ENCODE measurements at places on chromosomes 3 and 15. TPM values are rescaled to one million over a fixed set of nuclear protein-coding genes. Genes with fewer than 3 reads are reported as not detected.
A peak's percentile ranks its signal among the peaks of the same experiment; 100 is the strongest.

The UCN2 gene
- not detected for total RNA-seq

DNA sequence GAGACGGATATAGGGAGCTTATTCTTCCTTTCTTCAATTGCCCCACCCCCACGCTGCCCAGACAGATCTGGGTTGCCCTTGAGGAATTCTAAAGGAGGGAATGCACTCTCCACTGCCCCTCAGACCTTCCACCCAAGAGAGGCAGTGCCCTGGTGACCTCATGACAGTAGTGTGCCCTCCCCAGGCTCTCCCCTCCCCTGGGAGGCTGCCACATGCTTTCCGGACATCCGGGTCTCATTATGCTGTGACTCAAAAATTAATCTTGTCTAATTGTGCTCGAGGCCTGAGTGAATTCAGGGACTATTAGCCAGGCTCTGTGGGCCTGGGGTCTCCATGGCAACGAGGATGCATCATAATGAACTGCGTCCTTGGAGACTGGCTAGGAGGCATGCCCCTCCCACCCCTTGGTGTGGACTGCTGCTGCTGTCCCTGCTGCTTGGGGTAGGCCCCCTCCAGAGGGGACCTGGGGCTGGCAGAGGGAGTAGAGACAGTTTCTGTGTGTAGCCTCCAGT lies 20.8 kb downstream of the CORO2B start:
- DNase-seq, result no peak

The CPEB1 gene
- total RNA-seq, result 2.4 TPM

The ST3GAL6 gene
- 2.7 TPM for total RNA-seq

DNA sequence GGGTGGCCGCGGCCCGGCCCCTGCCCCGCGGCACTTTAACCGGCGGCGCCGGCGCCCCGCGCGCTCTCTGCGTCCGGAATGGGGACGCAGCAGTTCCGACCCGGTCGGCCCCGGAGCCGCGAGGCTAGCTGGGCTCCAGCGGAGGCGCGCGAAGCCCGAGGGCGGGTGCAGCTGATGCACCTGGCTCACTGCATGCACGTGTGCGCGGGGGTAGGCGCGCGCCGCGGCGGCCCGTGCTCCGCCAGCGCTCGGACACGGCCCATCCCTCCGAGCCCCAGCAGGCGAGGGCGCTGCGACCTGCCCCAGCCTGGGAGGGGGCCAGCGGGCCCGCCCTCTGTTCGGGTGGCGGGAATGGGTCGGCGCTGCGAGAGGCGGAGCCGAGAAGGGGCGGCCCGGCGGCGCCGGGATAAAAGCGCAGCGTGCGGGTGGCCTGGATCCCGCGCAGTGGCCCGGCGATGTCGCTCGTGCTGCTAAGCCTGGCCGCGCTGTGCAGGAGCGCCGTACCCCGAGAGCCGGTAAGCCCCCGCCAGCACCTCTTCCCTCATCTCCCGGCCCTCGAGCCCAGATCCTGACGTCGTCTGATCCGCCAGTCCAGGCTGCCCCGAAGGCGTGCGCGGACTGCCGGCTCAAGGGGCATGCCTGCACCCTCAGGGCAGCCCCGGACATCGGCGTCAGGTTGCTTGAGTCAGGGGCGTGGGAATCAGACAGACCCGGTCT lies at the start of the genes CHDH and IL17RB:
CHDH (minus strand) TSS at position 286 of the 717 bp plus-strand sequence. CDS start 22,411 bp downstream, outside the sequence.
IL17RB (plus strand) TSS at position 435 of the 717 bp plus-strand sequence; CDS start at position 456, 21 bp downstream.
- peak; percentile 73 for DNase-seq

- no peak for DNase-seq
These were observed 41.2 kb downstream of the TRAT1 start for GRCh38 chr3:108863799-108864135.

- no peak for DNase-seq
These were observed 26.2 kb upstream of the HACD2 start for GRCh38 chr3:123611082-123611481.

DNA sequence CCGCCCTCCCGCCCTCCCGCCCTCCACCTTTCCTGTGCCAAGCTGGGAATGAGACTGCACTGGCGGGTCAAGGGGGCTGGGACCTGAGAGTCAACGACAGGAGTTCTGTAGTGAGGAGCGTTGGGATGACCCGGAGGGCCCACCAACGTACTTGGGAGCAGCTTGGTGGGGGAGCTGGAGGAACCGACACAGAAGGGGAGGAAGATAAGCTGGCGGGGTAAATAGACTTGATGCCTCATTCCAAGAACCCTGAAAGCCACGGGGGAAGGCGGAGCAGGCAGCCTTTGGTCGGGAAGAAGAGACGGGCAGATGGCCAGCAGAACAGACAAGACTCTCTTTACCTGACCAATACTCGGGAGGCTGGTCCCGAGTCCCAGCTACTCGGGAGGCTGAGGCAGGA lies 277 bp downstream of the FMN1 start:
- DNase-seq, result no peak

DNA sequence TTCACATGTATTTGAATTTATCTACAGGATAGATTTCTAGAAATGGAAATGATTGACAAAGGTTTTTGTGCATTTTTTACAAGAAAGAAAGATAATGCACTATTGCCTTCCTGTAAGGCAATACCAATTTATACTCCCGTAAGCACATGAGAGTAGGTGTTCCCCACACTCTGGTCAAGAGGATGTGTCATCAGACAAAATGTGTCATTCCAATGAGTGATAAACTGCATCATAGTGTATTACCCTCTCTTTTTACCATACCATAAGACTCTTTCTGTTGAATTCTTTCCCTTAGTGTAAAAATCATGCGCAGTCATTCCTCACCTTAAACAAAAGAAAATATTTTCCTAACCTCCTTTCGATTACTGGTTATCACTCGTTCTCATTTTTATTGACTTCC lies 251.0 kb downstream of the ROBO1 start:
- DNase-seq, result no peak

DNA sequence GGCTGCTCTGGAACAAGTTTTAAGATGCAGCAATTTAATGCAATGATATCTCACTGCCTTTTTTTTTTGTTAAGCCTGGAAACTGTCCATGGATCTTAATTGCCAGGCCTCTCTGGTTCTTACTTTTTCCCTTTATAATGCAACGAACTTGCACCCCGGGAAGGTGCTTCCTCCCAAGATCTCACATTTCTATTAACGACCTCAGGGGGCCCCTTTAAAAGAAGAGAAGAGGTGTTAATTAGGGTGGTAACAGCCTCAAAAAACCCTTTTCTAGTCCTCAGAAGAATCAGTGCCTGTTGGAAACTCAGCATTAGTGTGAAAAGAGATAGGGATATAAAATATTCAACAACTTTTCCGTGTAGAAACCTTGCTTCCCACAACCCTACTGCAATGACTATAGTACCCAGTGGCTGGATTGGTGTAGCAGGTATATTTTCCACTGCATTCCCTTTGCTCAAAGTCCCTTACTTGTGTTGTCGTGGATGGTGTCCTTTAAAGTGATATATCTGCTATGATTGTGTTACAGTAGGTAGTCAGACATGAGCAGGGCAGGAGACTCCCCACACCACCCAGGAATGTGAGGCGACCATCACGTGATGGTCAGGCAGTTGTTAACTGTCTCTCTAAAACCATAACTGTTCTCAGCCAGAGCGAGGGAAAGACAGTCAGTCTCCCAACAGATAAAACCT lies 121.8 kb downstream of the CTNNB1 start:
- DNase-seq, result no peak

The MYEF2 gene
- 13.6 TPM for total RNA-seq

The CTXND1 gene
- 0.11 TPM for total RNA-seq

DNA sequence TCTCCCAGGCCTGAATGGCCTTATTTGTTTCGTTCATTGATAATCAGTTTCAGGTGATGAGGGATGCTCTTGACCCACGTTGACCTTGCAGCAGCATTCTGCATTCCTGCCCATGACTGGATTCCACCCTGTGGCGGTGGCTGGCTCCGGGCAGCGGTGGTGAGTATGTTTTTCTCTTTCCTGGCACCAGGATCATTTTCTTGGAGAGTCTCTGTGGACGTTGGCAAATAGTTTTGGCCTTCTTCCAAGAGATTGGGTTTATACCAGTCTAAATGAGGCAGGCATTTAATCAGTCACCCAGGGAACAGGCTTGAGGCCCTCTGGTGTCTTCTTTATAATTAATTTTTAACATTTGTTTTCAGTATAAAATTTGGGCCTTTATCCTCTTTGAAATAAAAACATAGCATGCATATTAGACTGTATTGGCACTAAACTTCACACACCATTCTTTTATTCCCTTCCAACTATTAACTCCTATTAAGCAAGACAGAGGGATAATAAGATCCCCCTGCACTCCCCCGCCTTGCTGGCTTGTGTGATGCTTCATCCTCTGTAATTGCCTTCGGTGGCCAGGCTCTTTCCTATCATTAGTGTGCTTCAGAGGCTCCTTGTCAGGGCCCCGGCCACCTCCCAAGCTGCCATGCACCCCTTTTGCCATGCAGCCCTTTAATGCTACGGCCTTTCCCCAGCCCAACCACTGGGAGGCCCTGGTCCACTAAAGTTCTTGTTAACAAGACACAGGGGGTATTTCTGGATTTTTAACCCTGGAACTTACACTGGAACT lies 176.2 kb upstream of the TOPAZ1 start:
- no peak for DNase-seq

DNA sequence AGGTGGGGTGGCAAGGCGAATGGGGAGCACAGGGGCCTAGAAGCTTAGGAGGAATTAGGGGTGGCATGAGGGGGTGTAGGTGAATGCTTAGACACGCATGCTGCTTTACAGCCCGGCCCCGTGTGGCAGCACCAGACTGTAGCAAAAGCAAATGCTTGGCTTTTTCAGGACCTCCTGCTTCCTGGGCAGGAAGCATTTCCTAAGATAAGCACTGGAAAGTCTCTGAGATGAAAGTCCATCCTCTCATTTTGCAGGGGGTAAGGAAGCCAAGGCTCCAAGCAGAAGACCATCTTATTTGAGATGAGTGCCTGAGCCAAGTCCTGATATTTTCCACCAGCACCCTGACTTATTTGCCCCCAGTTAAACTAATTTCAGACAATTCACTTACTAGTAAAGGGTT lies 12.9 kb downstream of the SSUH2 start:
- no peak for DNase-seq

- no peak for DNase-seq
These were observed 14.0 kb upstream of the SPINK8 start for GRCh38 chr3:48347500-48347899.

DNA sequence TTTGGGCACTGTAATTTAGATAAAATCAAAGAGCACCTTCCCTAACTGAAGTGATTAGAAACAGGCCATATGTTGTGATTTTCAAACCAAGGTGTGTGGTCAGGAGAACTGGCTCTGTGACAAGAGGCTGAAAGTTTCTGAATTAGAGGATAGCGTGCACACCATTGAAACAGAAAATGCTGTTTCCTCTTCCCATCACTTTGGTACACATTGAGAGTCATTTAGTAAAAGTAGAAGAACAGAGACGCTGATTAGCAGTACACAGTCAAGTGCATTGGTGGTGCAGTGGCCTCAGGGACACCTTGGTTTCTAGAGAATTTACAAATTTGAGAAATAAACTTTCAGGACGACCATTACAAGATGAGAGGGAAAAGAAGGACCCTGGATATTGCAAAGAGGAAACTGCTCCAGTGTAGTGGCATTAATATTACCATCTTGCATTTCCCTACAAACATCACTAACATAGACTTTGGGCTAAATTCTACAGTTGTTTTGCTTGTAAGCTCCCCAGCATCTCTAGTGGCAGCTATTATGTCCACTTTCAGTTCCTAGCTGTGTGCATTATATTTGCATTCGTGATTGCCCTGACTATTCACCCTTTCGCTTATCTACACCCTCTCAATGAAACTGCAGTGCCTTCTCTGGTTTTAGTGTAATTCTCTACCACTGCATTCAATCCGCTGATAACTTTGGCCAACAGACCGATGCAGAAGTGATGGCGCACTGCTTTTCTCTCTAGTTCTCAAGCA lies 728.1 kb upstream of the GRM7 start:
- DNase-seq, result no peak

- DNase-seq, result no peak
These were observed 39.5 kb downstream of the BTLA start for GRCh38 chr3:112459750-112460149.

The STRIT1 gene
- total RNA-seq, result not detected

The LIPC gene
- total RNA-seq, result not detected

The MME gene
- total RNA-seq, result 1.5 TPM

DNA sequence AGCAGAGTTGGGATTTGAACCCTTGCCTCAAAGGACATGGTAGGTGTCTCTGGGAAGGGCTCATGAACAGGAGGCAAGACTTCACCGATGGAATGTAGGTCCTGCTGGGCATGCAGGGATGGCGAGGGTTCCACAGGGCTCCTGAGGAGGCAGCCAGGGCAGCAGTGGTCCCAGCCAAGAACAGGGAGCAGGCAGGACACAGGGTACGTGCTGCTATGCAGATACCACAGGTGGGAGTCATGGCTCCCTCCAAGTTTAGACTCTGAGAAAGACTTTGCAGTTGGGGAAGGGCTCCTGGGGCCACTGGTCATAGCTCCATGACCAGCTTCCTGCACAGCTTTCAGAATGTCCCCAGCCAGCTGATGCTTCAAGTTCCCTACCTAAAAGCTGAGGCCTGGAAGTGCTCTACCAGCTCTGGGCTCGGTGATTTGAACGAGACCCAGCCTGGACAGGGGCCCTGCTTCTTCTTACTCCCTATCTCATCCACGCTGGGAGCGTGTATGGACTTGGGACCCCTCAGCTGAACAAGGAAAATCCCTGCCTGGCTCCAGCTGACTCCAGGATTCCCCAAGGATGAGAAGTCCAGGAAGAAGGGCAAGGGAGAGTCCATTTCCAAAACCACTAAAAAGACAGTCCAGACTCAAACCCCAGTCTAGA lies 747 bp downstream of the MYL3 start:
- DNase-seq, result no peak

GRCh38 chr15:40430271-40430805 lies 10.4 kb upstream of the BAHD1 start:
- no peak for DNase-seq

The GABRR3 gene
- total RNA-seq, result not detected

- DNase-seq, result no peak
These were observed 7.9 kb downstream of the FSIP1 start for GRCh38 chr15:39774688-39775267.

The CFAP20DC gene
- total RNA-seq, result not detected

The LRRC31 gene
- not detected for total RNA-seq

GRCh38 chr15:100311154-100311625 lies 30.6 kb downstream of the ADAMTS17 start:
- DNase-seq, result no peak

The GOLGA6L2 gene
- total RNA-seq, result not detected

The UPK1B gene
- not detected for total RNA-seq

GRCh38 chr3:71415681-71416122 lies 167.8 kb downstream of the FOXP1 start:
- no peak for DNase-seq

The DUOX2 gene
- 2.3 TPM for total RNA-seq

The GOLGA8M gene
- total RNA-seq, result 0.75 TPM

- DNase-seq, result no peak
These were observed 152.2 kb downstream of the TMCO5A start for GRCh38 chr15:38086611-38087010.
